ENCODE measurements at places on chromosomes 5 and 9.

DNA sequence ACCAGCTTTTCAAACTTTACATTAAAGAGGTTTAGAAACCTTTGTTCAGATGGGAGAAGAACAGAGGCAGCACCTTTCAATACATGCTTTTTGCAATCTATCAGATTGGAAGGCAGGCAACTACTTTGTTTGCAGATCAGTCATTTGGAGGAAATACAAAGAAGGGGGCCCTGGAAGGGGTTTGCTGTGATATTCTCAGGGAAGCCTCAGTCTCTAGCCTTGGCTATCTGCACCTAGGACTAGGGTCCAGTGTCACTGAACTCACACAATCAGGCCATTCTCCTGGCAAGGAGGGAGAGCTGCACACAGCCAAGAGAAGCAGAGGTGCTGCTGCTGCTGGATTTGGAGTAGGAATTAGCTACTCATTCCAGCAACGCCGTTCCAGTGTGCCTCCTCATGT is 79.5 kb downstream of the CRB2 start:
- DNase-seq: no peak

DNA sequence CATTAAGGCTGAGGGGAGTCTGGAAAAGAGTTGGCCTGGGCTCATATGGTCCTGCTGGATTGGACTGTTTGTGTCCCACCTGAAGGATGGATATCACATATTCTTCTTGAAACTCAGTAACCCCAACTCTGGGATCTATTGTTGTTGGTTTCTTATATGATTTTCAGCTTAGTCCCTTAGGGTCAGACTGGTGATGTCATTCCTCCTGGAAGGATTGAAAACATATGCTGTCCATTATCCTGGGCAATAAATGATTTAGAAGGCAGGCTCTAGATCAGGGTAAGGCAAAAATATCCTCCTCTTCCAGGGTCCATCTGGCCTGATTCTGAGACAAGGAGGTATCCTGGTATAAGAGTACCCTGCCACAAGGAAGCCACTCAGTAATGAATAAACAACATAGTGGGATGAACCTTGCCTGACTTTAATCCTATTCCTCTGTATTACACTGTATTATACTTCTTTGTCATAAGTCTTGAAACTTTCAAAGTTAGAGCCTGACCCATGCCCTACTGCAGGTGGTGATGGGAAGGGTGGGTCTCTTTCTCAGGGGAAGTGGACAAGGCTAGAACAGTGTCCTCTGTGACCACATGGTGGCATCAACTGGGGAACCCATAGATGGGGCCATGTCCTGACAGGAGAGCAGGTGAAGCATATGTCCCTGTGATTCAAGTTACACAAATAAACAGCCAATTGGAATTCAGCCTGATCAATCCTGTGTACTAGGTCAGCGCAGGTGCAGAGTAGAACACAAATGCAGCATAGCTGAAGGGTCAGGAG is 454.4 kb upstream of the TRPC7 start:
- DNase-seq: no peak

DNA sequence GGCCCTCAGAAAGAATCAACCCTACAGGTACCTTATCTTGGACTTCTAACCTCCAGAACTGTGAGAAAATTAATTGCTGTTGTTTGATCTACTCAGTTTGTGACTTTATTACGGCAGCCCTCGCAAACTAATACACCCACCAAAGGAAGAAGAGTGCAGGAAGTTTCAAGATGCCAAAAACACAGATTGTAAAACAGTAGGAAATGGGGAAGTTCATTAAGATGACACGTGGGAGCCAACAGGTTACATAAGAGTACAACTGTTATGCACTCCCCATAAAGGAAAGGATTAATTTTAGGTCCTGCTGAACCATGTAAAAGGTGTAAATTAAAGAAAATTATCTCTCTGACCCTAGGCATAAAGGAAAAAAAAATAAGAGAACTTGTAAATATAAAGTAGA is 294.3 kb downstream of the EPB41L4A start:
- DNase-seq: no peak

DNA sequence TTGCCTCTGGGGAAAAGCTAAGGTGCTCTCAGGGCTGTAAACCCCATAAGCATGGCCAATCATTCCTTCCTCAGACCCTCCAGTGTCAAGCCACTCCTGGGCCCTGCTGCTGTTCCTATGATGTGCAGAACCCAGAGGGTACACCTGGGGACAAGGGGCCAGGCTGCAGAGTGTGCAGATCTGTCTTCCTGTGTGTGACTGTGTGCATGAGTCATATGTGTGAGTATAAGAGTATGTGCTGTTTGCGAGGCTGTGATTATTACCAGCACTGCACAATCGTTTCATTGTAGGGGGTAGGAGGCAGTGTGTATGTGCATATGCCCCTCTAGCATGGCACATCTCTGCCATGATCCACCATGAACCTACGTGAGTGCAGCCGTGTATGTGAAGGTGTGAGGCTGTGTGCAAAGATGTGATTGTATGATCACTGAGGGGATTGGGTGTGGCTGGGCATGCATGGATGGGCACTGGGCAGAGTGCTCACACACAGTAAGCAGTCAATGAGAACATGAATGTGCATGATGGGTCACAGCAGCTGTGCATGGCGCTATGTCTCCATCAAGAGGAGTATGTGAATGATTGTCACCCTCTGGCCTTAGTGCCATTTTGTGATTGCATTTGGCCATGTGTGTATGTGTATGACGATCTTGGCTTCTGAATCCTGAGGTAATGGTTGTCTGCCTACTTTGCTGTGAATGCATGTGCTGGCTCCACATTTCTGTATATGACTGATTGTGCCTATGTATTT is 2.4 kb upstream of the OR1K1 start:
- DNase-seq: no peak
